ENCODE measurements at places on chromosomes 3 and 15.

- no peak for DNase-seq
Observed at GRCh38 chr3:138842483-138843188, 7.9 kb upstream of the PIK3CB start.

GRCh38 chr3:121817753-121818152 is 17.1 kb downstream of the IQCB1 start:
- no peak for DNase-seq

GRCh38 chr15:75653347-75653913 is 5.7 kb downstream of the SNX33 start:
- no peak for DNase-seq

- DNase-seq: no peak
Observed at GRCh38 chr15:56242576-56243162, 1.0 kb downstream of the RFX7 start.

DNA sequence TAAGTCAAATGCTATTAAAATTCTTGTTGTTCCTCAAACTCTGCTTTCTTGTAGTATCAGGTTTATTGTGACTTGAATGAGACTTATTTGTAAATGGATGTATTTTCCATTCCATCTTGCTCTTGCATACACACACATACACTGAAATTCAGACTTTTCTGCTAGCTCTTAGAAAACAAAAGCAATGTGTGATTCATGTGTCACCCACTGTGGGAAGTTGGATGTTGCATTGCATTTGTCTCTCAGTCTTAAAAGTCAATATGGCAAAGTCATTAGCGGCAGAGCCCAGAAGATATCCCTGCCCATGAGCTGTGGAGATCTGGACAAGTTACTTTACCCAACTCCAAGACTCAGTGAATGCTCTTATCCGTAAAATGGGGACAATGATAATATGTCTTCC is 357.2 kb upstream of the TPRG1 start:
- no peak for DNase-seq

All from GOT3 (cell line).